ENCODE measurements at places on chromosomes 16 and 17.
A peak's percentile ranks its signal among the peaks of the same experiment; 100 is the strongest.

GRCh38 chr17:5915337-5915736 is 154.8 kb upstream of the WSCD1 start:
- DNase-seq = peak; percentile 16

- DNase-seq = no peak
Measured at GRCh38 chr16:81814751-81815428, 35.8 kb downstream of the PLCG2 start.

GRCh38 chr17:16363749-16364536 is 10.7 kb upstream of the CENPV start:
- peak; percentile 89 for DNase-seq

DNA sequence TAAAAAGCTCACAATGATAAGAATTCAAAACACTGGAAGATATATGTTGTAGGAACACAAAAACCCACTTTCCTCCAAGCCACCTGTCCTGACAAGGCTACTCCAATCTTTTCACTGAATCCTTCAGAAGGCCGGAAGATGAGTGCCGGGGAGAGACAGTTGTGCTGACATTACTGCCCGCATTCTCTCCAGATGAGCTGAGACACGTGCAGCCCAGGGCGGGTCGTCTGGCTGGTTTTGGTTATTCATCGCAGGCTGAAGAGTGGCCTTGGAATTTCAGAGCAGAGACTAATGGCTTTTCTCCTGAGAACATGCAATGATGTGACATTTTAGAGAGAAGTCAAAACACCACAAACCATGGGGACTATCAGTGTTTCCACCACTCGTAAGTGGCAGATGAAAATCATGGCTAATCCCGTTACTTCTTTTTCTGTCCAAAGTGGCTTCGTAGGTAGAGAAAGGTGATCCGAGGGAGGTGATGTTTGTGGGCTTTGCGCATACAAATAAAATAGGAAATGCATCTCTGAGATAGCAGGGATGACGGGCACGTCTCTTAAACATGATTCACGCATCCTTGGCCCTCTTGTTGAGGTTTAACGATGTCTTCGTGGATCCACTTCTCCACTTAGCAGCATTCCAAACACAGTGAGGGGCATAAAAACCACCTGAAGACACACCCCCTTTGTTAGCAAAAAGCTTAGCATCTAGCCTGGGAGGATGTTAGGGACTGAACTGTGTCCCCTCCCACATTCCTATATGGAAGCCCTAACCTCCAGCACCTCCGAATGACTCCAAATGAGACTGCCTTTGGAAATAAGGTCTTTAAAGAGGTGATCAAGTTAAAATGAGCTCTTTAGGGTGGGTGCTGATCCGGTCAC is 134.0 kb downstream of the IRX3 start:
- DNase-seq = no peak

Measured in mesenteric fat pad (tissue), 1 donor.